ENCODE measurements at places on chromosomes 7 and 10.

DNA sequence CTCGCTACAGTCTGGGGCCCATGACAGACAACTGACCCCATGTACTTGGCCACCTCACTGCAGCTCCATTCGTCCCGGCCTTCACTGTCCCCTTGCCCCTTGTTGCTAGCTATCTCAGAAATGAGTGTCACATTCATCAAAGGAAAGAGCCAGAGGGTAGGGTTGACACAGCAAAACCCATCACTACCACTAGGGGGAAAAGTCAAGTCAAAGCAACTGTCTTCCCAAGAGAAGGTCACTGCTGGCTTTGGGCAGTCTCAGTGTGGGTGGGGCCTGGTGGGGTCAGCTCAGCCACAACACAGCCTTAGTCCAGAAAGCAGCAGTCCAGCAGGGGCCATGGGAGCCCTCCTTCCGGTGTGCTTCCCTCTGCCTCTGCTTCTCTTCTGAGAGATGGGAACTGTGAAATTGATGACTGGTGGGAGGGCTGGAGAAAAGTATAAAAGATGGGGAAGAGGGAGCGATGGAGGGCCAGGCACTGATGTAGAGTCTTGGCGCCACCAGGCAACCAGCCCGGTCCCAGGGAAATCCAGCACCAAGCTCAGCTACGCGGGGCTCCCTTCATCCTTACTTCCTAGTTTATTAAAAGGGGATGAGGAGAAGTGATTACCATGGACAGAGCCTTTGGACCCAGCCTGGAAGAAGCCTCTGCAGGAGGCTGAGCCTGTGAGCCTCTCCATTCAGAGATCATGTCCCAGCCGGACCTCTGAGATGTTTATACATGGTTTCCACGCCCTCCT is 58.0 kb downstream of the PLXNA4 start:
- DNase-seq: no peak

GRCh38 chr10:99652800-99653390 is 6.4 kb upstream of the ENTPD7 start:
- no peak for DNase-seq

DNA sequence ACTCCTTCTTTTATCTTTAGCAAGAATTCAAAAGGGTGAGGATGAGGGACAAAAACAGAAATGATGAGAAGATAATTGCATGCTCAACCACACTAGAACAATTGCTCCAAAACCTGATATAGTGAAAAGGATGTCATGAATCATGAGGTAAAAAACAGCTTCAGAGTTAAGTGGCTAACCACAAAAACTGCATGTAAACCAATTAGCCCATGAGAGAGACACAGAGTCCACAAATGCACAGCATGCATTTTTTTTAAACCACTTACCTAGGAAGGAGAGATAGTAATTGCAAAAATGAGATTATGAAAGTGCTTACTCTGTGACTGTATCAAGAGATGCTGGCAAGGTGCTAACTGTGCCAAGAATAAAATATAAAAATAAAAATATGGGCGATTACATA is 132.9 kb downstream of the MBL2 start:
- DNase-seq: no peak

DNA sequence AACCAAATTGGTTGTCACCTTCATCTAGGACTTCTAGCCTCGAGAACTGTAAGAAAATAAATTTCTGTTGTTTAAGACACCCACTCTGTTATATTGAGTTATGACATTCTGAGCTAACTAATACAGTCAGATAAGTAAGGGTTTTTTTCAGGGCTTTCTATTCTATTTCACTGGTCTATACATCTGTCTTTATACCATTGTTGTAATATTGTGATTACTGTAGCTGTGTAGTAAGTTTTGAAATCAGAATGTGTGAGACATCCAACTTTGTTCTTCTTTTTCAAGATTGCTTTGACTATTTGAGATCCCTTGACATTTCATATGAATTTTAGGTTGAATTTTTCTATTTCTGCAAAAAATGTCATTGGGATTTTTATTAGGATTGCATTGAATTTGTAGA is 7.5 kb downstream of the IFIT1 start:
- no peak for DNase-seq

DNA sequence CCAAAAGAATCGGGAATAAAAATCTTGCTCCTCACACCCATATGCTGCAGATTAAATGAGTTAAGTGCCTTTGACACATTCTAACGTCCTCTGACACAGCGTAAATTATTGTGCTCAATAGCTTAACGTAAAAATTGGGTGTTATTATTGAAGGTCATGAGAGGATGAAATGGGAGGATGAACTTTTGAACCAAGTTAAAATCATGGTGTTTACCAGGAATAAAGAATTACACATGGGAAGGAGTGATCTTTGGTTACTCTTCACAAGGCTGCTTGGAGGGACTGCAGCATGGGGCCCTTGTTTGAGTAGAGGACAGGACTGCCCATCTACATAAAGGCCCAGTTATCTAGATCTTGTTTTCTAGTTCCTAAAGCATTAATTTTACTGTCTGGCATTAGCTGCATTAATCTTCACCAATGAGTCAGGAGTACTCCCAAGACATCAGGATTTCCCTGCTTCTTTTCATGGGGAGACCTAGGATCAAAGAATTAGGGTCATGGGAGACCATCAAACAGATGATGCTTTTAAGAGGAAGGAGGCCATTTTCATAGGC is 84.9 kb upstream of the PRR15 start:
- no peak for DNase-seq

- DNase-seq: peak; percentile 15
These were observed 160.6 kb downstream of the FGFR2 start for GRCh38 chr10:121437596-121437995.
